ENCODE measurements at places on chromosomes 13 and 19.

- DNase-seq = no peak
These were observed 7.4 kb upstream of the ZSCAN5A start for GRCh38 chr19:56321989-56322440.

DNA sequence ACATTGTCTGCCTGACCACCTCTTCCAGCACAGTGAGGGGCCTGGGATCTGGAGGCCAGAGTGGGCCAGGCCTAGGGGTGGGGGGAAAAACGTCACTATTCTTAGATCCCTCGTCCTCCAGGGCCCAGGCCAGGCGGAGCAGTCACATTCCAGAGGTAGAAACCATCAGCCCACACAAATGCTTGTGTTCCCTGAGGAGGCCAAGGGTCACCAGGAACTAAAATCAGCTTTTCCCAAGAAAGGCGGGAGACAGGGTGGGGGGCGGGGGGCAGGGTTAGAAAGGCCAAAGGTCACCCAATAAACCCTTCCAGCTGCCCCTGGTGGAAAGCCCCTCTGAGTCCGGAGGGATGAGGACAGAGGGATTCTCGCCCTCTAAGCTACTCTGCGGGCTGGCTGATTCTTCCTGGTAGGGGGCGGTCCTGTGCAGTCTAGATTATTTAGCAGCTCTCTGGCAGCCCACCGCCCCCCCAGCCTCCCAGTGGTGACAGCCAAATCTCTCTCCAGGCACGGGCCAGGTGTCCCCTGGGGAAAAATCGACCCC is 23.5 kb upstream of the CCL25 start:
- DNase-seq = no peak

DNA sequence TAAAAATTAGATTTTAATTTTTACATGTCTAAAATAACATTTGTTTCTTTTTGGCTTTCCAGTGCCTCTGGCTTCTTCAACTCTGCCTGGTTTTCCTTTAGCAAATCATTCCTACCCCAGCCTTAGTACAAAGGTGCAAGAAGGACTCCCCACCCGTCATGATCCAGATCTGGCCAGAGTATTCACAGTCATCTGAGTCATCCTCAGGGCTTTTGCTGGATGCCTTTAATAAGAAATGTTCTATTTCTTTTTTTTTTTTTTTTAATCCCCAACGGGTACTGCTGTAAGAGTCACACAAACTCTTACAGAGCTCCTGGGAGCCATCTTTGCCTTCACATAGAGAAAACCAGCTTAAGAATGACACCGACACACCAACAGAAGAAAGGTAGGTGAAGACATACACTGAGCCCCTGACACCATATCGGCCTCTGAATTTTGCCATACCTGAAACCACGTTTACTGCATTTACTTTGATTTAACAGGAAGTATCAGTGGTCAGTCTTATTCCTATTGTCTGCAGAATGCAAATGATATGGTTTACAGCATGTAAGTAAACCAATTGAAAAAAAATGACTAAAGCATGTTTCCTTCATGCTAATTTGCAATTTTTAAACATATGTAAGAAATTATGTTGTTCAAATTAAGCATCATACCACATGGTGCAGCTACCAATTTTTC is 184.4 kb downstream of the NALCN start:
- DNase-seq = no peak

- peak; percentile 84 for DNase-seq
These were observed 1.6 kb downstream of the ELAVL3 start for GRCh38 chr19:11479090-11479897.

DNA sequence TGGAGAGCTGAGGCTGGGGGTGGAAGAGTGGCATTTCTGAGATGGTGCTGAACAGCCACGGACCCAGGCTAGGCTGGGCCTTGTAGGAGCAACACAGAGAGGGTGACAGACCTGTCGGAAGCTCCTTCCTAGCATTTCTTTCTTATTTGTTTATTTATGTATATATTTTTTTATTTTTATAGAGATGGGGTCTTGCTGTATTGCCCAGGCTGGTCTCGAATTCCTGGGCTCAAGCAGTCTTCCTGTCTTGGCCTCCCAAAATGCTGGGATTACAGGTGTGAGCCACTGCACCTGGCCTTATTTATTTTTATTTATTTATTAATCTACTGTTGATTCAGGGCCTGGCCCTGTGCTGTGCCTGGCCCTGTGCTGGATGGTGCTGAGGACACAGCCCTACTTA is 6.5 kb downstream of the CIC start:
- no peak for DNase-seq

Data from hypothalamus (tissue), 51 donors.